ENCODE measurements at places on chromosomes 6 and 20.

DNA sequence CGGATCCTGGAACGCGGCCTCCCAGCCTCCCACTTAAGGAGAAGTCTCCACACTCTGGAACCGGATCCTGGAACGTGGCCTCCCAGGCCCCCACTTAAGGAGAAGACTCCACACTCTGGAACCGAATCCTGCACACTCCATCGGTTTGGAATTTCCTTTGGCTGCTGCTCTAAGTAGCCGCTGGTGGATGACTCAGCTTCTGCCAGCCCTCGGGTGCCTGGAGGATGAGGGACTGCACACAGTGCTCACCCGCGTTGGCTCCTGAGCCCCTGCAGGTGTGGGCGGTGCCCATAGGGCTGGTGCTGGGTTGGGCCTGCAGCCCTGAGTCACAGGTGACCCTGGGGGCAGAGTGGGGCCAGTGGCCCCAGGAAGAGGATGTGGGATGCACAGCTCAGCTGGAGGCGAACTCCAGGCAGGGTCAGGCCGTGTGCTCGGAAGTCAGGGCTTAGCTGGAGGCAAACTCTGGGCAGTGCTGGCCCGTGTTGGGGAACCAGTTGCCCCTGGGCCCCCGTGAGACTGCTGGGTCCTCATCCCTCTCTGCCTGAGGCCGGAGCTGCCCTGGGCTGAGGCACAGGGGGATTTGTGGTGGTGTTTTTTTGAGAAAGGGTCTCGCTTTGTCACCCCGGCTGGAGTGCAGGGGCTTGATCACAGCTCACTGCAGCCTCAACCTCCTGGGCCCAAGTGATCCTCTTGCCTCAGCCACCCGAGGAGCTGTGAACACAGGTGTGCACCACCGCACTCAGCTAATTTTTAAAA is 13.9 kb upstream of the TNFRSF6B start:
- no peak for DNase-seq

- DNase-seq: no peak
Observed at GRCh38 chr6:162147281-162147680, 580.3 kb downstream of the PRKN start.

GRCh38 chr6:70863343-70863742 is 93.5 kb downstream of the B3GAT2 start:
- no peak for DNase-seq

DNA sequence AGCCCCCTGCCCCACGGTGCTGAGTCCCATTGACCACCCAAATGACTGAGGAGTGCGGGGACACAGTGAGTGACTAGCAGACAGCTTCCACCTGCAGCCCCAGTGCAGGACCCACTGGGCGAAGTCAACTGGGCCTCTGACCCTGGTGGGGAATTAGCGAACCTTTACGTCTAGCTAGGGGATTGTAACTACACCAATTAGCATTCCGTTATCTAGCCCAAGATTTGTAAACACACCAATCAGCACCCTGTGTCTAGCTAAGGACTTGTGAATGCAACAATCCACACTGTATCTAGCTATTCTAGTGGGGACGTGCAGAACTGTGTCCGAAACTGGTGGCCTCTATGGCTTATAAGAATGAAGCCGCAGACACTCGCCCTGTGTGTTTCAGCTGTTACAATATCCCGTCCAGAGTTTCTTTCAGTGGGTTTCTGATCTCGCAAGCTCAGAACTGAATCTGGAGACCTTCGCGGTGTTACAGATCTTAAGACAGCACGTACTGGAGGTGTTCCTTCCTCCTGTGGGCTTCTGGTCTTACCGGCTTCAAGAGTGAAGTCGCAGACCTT is 21.1 kb upstream of the GMPR start:
- no peak for DNase-seq

- DNase-seq: no peak
Observed at GRCh38 chr6:12725263-12725662, 8.7 kb downstream of the PHACTR1 start.

GRCh38 chr20:45183084-45183483 is 8.4 kb downstream of the PI3 start:
- no peak for DNase-seq

- DNase-seq: no peak
Observed at GRCh38 chr6:136547336-136547735, 2.9 kb downstream of the MAP7 start.

- DNase-seq: no peak
Observed at GRCh38 chr6:163789199-163789810, 374.8 kb downstream of the QKI start.

DNA sequence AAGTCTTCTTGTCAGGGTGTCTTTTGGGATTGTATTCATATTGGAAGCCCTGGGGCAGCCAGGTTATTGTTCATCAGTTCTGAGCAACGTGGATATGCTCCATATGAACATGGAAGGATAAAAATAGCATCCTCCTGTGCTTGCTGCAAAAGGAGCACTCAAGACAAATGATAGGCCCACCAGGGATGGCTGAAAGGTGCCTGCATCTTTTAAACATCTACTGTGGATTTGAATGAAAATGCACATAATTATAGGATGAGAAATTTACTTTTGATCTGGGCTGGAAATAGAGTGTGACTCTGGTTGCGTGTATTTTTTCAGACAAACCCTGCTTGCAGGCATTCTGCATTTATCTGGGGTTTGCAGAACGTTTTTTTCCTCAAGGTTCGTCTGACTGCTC is 299.1 kb downstream of the PACRG start:
- no peak for DNase-seq

All from stimulated activated CD8-positive, alpha-beta memory T cell treated with anti-CD3 and anti-CD28 coated beads, Interleukin-12 subunit alpha, Interleukin-12 subunit beta, amount 100 ng/mL, for 4 hours (primary cell).